AG09309 (cell line): ENCODE measurements at places on chromosomes 6 and 20.

DNA sequence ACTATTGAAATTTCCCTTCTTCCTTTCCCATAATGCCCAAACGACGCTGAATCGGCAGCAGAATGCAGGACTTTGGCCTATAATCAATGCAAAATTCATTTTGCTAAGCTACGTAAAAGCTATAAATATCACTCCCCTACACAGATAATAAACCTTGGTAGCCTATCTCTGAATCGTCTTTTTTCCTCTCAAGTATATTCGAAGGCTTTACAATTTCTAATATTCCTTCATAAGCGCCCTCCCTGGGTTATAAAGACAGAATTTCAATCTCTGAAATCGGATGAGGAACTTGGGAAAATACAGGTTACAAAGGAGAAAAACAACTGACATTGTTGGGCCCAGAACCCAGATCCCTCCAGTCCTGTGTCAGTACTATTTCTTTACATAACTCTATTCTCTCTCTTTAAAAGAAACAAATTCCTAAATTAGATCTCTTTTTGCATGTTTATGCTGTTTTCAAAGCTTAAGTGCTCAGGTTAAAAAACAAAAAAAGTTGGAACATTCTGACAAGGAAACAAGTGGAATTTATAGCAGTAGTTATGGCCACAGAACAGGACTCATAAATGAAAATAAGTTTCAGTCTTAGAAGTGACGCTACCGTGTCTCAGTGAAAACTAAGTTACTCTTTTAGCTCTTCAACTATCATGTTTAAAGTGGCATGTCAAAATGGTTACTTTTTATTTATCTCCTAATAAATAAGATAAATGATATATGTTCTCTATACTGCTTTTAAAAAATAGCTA, 84.5 kb downstream of the SESN1 start:
- no peak for DNase-seq

DNA sequence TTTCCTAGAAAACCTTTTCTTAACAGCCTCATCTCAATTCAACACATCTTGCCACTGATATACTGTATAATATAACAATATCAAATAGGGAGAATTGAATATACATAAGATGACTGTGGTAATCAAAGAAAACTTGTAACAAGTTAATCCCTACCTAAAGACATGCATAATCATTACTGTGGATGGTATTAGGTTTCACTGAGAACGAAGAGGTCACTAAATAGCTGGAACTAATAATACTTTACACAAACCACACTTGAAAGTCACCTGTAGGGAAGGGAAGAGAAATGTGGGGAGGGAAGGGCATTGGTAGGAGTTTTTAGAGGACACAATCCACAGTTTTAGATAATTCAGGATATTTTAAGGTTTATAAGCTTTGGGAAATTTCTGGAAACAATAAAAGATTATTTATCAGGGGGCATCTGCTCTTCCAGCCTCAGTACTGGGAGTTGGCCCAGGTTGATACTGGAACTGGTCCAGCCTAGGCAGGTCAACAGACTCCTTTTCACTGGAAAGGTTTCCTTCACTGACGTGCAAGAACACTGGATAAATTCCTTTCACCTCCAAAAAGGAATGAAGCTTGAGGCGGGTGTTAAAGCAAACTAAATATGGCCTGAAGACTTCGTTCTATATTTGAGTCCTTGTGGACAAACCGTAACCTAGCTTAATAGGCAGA, 44.0 kb downstream of the MAP7 start:
- DNase-seq = no peak

GRCh38 chr20:22339091-22339881, 245.1 kb downstream of the FOXA2 start:
- DNase-seq = peak; percentile 31

DNA sequence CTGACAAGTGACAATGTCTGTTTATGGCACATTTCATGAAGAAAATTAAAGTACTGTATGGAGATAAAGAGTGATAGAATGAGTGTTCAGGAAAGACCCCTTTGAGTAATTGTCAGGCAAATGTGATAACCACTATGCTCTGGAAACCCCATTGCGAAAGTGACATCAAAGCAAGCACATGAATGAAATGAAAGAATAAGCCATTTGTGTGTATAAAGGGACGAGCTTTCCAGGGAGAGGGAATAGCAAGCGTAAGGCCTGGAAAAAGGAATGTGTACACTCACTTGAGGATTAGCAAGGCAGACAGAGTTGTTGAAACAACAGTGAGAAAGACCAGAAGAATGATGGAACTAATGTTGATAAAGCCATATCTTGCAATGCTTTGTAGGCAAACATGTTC, 490.0 kb downstream of the GRIK2 start:
- DNase-seq = no peak

- DNase-seq = no peak
Observed at GRCh38 chr20:63531686-63532448, 5.3 kb downstream of the PTK6 start.

DNA sequence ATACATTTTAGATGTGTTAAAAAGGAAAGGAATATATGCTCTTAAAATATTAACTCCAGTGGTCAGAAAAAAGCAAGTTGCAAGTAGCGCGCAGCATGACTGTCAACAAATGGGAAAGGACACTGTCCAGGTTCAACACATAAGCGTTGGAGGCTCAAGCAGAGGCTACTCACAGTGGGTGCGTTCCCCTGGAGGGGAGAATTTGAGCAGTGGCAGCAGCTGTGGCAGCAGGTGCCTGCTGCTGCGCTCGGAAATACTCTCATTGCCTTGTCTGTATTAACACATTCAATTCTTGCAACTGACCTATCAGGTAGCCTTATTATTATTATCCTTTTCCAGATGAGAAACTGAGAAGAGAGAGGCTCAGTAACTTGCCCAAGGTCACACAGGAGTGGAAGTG, 21.9 kb upstream of the CCN6 start:
- no peak for DNase-seq

DNA sequence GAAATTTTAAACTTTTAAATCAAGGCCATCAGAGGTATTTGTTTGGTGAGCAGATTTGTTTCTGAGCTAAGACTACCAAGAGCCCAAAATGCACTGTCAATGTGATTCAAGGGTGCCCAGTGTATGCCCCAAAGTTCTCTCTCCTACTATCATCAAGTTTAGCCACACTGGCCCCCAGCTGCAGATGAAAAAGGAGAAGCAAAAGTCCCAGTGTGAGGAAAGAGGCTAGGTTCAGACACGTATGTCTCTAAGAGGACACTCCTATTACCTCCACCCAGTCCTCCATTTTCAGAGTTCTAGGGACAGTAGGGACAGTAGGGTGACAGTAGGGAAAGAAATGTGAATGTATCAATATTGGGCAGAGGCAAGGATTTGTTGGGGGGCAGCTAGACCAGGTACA, 230.8 kb downstream of the CD83 start:
- DNase-seq = no peak

DNA sequence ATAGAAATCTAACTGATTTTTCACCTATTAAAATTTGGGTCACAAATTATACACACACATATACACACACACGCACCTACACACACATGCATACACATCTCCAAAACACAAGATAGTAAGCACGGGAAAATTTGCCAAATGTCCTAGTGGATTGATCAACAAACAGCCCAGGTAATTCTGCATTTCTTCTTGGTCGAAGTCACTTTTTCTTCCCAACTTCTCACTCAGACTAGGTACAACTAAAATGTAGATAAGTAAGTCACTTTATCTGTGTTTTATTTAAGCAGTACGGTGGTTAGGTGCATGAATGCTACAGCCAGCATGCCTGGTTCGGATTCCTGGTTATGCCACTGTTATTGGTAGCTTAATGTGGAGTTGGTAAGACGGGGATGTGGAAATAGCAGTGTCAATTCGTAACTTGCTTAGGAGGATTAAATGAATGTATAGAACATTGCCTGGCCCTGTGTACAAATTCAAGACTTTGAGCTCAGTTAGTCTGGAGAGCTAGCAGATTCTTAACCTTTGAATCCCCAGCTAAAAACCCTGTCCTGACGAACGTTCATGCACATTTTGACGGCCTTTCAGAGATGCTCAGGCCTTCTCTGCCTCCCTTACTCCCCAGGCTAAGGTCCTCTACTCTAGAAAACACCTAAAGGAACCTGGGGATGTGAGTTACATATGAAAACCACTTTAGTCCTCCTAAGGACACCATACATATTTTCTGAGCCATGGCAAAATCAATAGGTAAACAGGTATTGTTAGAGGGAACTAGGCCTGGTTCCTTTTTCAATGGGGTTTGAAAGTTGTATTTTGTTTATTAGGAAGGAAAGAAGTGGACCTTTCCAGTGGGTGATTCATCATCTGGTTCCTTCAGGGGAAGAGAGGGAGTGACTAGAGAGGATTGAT, 50.9 kb downstream of the CYP24A1 start:
- DNase-seq = no peak

GRCh38 chr20:1944345-1945091, 49.3 kb downstream of the SIRPA start:
- DNase-seq = no peak

- DNase-seq = peak; percentile 31
Observed at GRCh38 chr20:59948828-59949720, 8.9 kb downstream of the FAM217B start.

DNA sequence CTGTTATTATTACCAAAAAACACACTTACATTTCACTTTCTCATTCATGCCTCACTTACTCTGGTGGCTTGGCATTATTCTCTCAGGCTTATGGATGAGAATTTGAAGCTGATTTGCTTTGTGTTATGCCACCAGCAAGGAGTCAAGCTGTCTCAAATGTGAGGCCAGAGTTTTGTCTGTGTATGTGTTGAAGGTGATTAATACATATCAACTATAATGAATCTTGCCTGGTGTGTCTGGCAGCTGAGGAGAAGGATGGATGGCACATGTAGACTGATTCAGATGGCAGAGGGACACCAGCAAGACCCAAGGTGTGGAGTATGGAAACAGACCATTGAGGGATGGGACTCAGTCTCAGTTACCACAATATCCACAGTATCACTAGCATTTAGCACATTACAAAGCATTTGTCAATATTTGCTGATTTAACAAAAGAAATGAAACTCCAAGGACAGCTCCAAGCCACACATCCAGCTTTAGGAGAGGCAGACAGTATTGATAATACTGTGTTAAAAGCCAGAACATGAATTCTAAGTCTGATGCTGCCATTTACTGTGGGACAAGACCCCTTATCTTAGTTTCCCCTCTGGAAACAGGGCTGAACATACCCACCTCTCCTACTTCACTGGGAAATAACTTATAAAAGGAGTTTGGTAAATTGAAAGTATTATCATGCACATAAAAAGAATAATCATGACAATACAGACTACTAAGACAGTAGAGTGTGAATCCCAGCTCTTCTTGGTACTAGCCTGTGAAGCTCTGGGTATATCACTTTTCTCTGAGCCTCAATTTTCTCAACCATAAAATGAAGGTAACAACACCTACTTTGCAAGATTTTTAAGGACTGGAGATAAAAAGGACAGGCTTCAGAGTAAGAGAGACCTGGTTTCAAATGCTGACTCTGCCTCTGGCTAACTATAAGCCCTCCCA, 11.2 kb downstream of the BCL2L1 start:
- DNase-seq = no peak

GRCh38 chr6:154732538-154733182, 556 bp upstream of the SCAF8 start:
- no peak for DNase-seq

- no peak for DNase-seq
Observed at GRCh38 chr6:7818257-7819214, 92.1 kb downstream of the TXNDC5 start.
